AG09309 (cell line): ENCODE measurements at places on chromosomes 2 and 18.

DNA sequence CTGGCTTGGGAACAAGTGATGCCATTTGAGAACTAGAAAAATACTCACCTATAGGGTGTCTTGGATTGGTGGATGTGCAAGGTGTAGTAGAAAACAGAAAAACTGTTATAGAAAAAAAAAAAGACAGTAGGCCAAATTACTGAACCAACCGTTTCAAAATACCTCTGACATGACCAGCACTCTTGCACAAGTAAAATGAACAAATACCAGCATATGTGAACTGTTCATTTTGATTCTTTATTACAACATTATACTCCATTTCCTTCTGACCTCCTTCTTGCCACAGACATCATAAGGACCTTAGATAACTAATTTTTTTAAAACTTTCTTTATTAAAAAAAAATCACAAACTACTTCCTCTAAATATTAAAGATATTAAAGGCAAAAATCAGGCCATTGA is 125.5 kb downstream of the ATAD2B start:
- DNase-seq = peak; percentile 47

GRCh38 chr2:24632172-24632571 is 141.1 kb downstream of the NCOA1 start:
- no peak for DNase-seq

DNA sequence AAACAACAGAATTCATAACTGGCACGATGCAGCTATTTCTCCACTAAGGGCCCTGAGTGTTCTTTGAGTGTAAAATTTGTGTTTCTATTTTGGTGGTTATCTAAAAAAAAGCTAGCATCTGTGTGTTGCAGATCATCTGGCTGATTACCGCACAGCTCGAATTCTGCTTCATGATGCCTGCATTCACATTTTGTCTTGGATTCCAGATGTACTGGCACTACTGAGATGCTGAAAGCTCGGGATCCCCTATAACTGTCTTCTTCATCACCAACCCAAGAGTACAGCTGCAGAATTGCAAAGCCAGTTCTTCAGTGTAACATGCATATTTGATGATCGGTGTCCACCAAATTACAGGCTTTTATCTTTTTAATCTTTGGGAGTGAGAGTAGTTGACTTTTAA is 51.6 kb upstream of the ZNF532 start:
- no peak for DNase-seq

- DNase-seq = no peak
Observed at GRCh38 chr2:189527041-189527750, 53.4 kb downstream of the SLC40A1 start.
